ENCODE measurements at places on chromosomes 12 and 14. TPM values are rescaled to one million over a fixed set of nuclear protein-coding genes. Genes with fewer than 3 reads are reported as not detected.
A peak's percentile ranks its signal among the peaks of the same experiment; 100 is the strongest.

The DYRK4 gene
- 65.0 TPM for total RNA-seq

The GUCY2C gene
- total RNA-seq = not detected

The PRKD1 gene
- 7.2 TPM for total RNA-seq

The JAG2 gene
- 59.0 TPM for total RNA-seq

The SLC25A47 gene
- 0.05 TPM for total RNA-seq

The POLR3B gene
- 9.3 TPM for total RNA-seq

The P2RX7 gene
- total RNA-seq = 4.2 TPM

The CCDC88C gene
- total RNA-seq = 40.6 TPM

The CAPS2 gene
- total RNA-seq = 2.6 TPM

The EML5 gene
- not detected for total RNA-seq

The DDIT3 gene
- 14.0 TPM for total RNA-seq

GRCh38 chr12:49636979-49637755 is 13.8 kb downstream of the PRPF40B start:
- DNase-seq = no peak

DNA sequence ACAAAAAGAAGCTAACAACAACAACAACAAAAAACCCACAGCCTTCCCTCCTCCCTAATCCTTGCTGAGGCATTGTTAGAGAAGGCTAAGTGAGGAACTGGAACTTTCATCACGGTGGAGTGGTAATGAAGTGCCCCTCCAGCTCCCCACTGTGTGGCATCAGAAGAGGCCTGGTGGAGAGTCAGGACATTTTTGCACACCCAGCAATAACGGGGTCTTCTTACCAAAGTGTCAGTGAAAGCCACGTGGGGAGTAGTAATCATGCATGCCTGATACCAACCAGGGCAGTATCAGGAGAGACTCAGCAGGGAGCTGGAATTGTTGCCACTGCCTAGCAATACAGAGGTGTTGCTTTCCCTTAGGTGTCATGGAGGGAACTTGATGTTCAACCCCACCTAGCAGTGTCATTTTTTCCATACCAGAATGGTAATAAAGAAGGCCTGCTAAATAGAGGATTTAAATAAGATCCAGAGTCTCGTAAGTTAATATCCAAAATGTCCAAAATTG is 299.7 kb upstream of the RGS6 start:
- no peak for DNase-seq

DNA sequence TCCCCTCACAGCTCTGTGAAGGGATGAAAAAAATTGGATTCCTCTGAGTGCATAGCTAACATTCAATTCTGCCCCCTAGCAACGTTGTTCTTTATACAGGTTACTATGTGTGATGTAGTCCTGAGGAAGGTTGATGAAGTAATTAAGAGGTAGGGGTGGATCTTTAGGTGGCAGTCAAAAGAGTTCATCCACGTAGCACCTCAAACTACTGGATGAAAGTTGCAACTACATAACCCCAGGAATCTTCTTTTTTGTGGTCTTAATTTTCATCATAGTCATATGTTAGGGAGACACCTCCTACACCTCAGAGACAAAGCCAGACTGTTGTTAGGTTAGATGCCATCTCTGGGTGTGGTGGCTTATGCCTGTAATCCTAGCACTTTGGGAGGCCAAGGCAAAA is 10.2 kb upstream of the NFE2 start:
- no peak for DNase-seq

GRCh38 chr12:70508178-70508577 is 129.1 kb downstream of the PTPRB start:
- no peak for DNase-seq

DNA sequence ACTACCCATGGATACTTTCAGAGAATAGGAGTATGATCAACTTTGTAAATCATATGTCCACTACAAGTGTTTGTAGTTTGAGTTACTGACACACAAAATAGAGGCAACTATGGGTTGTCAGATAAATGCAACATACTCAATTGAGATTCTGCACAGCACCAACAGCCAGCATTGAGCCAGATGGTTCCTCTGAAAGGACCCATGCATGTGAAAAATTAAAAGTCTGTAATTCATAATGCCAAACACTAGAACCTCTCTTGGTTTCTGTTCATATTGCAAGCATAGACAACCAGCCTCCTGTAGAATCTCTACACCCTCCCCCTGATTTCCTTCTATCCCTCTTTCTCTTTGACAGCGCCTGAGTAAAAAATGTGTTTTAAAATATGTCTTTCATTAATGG is 831.0 kb downstream of the C12orf50 start:
- no peak for DNase-seq

DNA sequence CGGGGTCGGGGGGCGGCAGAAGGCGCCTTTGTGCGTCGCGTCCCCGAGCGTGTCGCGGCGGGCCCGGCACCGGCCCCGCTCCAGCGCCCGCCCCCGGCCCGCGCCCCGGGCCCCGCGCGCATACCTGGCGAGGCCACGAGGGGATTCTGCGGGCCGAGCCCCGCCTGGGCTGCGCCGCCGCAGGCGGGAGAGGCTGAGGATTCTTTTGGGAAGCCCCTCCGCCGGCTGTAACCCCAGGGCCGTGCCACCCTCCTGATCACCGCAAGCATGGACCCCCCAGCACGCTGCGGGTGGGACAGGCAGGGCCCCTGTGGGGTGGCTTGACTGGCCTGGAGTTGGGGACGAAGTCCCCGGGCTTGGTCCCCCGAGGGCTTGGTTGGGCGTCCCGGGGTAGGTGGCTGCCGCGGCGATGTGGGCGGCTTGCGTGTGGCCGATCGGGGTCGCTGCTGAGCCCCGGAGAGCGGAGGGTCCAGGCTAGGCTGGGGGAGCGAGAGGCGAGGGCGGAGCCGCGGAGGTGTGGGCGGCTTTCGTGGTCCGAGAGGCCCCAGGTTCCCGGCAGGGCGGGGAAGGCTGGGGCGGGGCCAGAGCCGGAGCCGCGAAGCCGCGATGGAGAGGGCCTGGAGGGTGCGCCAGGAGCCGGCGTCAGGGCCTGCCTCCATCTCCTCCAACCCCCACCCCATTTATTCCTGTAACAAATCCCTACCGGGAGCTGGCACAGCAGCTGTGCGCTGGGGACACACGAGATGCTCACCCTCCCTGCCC is 28.4 kb upstream of the GPR132 start:
- no peak for DNase-seq

DNA sequence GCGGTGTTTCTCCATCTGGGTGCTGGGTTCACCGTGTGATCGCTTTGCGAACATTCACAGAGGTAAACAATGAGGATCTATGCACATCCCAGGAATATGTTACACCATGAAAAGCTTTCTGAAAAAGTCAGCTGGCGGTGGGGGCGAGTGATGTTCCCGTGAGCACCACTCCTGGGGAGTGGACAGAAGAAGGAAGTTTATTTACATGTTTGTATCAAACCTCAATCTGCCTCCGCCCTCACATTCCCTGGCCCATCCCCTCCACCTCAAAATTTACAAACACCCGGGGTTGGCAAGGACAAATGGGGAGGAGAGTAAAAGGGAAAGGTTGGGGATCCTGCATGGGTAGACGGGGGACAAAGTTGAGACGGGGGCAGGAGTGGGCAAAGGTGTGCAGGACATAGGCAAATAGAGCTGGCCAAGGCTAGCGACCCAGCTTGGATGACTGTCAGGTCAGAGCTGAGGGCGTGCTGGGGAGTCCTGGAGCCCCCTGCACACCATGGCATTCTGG is 6.9 kb downstream of the TNFRSF1A start:
- no peak for DNase-seq

DNA sequence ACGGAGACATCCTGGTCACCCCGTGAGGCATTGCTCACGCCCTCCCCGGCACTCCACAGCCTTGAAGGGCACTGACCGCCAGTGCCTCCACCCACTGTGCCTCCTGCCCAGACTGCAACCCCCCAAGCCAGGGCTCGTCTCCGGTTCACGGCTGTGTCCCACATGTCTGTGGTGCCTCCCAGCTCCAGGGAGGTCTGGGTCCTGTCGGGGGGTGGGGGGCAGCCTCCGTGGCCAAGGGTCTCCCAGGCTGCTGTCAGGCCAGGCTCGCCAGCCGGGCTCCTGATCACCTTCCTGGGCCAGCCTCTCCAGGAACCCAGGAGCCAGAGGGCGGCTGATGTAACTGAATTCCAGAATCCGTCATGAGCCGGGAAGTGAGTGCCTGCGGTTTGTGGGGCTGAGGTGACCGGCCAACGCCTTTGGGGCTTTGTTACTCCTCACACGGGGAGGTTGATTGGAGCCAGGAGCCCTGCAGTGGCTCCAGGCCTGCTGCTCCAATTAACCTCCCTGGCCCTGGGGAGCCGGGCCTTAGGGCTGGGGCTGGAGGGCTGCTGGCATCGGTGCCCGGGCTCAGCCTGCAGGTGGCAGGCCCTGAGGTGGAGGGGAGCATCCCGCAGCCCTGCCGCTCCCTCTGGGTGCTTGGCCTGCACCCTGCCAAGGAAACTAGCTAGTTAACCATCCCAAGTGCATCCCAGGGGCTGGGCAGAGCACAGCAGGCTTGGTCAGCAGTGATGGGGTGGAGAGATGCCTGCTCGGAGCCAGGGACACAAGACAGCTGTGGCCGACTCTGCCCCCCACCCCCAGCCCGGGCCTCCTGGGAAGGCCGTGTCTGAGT is 36.4 kb upstream of the FBRSL1 start:
- no peak for DNase-seq

GRCh38 chr12:113081873-113082272 is 25.3 kb downstream of the DTX1 start:
- no peak for DNase-seq

DNA sequence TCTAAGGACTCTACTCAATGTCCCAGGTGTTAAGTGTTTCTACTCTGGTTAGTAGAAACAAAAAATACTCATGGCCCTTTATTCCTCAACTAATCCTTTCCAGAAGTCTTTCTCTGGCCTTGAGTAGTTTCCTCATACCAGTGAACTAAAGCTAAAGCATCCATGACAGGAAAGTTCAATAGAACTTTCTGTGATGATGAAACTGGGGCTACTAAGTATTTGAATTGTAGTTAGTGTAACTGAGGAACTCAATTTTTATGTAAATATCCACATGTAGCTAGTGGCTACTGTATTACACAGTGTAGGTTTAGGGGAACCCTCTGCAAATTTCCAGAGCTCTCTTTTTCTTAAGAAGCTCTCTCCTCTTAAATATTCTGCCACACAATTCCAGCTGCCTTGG is 63.7 kb downstream of the R3HDM2 start:
- no peak for DNase-seq

GRCh38 chr12:48143898-48144297 is 13.4 kb downstream of the ASB8 start:
- no peak for DNase-seq

DNA sequence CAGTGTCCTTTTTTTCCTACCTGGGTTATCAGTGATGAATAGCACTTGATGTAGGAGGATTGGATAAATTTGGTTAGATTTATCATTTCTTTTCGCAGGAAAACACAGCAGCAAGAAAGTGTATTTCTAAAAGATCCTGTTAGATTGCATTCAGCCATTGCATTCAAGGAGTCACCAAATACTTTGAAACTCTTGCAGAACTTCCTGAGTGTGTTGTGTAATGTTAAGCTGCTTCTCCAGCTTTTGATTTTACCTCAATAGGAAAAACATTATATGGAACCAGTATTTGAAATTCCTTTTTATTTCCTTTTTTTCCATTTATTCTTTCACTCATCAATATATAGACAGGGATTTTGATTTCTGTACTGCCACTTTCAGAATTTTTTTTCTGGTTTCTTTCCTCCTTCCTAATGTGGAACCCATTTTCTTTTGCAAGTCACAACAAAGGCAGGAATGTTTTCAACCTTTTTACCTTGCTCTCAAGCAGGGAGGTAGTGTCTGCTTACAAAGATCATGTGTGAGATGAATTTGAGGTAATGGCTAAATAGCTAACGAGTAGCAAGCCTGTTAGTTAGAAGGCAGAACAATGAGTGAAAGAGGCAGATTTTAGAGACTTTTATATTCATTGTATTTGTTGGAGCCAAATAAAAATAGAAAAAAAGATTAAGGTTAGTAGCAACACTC is 56.2 kb downstream of the PPHLN1 start:
- no peak for DNase-seq

GRCh38 chr12:27709932-27710591 is 570 bp upstream of the MRPS35 start:
- peak; percentile 55 for DNase-seq

- DNase-seq = peak; percentile 68
These were observed 117.7 kb downstream of the ZFP36L1 start for GRCh38 chr14:68675233-68675577.

GRCh38 chr12:67758119-67758518 is 109.6 kb downstream of the DYRK2 start:
- DNase-seq = no peak

GRCh38 chr12:66620026-66620425 is 58.9 kb downstream of the GRIP1 start:
- DNase-seq = no peak

DNA sequence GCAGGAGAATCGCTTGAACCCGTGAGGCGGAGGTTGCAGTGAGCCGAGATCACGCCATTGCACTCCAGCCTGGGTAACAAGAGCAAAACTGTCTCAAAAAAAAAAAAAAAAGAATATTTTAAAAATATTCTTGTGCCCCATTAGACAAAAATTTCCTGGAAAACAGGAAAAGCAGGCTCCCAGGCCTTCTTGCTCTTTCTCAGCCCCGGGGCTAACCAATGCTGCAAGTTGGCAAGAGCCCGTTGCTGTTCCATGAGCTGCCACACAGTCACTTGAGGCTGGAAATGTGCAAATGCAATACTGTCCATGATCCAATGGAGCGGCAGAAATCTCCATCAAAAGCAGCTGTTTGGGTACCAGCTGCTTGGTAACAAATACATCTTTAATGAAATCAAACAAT is 994.7 kb downstream of the VRK1 start:
- no peak for DNase-seq

GRCh38 chr12:40106202-40106533 is 287 bp upstream of the SLC2A13 start:
- no peak for DNase-seq

DNA sequence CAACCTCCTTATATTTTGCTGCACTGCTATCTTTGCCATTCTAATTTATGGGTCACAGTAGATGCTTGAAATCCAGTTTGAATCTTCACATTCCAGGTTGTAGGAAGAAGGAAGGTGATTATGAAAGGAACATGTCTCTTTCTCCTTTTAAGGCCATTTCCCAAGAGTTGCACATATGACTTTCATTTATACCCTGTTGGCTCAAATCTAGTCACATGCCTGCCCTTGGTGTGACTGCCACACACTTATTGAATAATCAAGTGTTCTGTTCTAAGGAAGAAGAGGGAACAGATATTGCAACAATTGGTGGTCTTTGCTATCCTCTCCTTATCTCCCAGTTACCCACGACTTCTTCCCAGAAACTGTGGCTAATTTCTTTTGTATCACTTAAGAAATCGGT is 404.3 kb downstream of the TMEM117 start:
- DNase-seq = no peak

GRCh38 chr14:100832311-100832960 is 6.5 kb downstream of the MEG3 start:
- DNase-seq = no peak

DNA sequence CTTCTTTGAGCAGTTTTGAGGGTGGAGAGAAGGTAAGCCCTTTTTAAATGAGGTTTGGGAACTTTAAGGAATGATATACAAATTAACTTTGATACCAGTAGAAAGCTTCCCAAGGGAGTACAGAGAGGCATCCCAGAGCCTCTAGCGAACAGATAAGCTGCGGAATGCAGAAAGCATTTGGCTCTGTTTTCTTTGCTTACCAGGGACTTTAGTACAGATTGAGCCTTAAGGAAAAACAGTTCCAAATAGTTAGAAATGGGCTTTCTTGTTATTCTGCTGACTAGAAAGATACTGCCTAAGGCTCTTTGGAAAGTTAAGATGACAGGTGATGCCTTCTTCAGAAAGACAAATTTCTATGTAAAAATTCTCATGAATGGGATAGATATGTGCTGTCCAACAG is 261.7 kb upstream of the FOXN3 start:
- no peak for DNase-seq

Measured in glomerular endothelial cell (primary cell).